Cerebellar nuclear complex (tissue), 1 donor: ENCODE measurements at places on chromosomes 12 and 14.
A peak's percentile ranks its signal among the peaks of the same experiment; 100 is the strongest.

DNA sequence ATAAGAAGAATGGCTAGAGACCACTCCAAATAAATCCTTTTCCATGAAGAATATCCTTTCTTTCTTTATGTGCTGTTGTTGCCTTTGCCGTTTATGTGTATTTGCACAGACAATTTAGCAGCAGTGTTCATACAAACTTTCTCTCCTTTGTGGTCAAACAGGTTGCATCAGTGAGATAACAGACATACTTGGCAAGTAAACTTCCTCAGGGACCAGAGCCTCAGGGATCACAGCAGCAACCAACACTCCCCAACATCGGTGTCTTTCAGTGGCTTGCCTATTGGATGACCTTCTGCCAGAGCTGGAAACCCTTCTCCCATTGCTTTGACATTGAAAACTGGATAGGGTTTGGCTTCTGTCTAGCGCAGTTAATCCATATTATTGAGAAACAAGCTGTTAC is 252.2 kb downstream of the BTG1 start:
- DNase-seq = no peak

- no peak for DNase-seq
Measured at GRCh38 chr12:1766110-1766509, 54.3 kb upstream of the LRTM2 start.

- DNase-seq = no peak
Measured at GRCh38 chr14:60935319-60935718, 45.6 kb downstream of the TRMT5 start.

DNA sequence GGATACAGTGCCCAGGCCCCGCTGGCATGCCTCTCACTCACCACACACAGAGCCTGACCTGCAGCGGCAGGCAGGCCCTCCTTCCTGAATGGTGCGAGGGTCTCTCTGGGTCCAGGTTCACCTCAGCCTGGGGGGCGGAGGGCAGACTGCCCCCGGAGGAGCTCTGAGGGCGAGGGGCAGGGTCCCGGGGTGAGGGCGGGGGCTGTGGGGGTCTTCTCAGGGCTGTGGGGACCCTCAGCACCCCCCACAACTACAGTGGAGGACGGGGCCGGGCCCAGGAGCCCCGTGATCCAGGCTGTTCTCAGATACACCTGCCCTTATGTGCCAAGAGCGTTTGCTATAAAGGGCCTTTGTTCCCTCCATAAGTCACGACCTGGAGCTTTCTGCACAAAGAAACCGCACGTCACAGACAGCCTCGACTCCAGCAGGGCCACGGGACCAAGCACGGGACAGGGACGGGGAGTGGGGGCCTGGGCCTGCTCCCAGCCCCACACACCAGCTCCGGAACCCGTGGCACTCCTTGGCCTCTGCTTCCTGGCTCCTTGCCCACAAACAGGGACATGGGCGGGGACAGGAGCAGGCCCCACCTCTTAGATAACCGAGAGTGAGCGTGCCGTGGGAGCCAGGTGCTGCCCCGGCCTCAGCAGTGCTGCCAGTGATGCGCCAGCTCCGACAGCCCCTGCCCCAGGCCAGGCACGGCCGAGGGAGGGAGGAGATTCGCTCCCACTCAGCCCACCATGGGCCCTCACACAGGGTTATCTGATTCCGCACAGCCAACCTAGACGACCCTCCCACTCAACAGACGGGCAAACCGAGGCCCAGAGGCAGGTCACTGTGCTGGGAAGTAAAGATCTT is 101.9 kb downstream of the RFLNA start:
- no peak for DNase-seq

GRCh38 chr12:13947276-13947946 is 34.0 kb downstream of the GRIN2B start:
- no peak for DNase-seq

DNA sequence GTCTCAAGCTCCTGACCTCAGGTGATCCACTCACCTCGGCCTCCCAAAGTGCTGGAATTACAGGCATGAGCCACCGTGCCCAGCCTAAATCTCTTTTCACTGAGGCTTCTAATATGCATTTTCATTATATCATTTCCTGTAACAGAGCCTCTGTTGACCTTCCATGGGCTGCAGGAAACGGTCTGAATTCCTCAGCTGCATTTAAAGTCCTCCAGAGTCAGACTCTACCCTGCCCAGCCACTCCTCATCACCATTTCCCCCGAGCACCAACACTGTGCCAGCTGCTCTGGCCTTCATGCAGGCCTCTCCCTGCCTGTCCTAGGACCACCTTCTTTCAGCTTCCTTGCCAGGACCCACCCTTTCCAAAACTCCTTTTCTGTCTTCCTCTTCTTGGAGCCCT is 9.8 kb upstream of the NFKBIA start:
- DNase-seq = no peak

DNA sequence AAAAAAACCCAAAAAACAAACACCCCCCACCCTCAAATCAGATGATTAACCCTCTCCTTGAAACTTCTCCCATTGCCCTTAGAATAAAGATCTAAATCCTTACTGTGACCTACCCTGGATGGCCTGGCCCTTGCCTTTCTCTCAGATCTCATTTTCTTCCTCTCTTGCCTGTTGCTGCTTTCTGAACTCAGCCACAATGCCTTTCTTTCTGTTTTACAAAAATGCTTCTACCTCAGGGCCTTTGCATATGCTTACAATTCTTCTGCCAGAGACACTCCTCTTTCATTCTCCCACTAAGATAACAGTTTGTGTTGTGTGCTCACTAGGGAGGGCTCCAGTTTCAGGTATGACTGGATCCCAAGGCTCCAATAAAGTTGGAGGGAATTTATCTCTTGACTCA is 108.3 kb downstream of the PTPN11 start:
- no peak for DNase-seq

DNA sequence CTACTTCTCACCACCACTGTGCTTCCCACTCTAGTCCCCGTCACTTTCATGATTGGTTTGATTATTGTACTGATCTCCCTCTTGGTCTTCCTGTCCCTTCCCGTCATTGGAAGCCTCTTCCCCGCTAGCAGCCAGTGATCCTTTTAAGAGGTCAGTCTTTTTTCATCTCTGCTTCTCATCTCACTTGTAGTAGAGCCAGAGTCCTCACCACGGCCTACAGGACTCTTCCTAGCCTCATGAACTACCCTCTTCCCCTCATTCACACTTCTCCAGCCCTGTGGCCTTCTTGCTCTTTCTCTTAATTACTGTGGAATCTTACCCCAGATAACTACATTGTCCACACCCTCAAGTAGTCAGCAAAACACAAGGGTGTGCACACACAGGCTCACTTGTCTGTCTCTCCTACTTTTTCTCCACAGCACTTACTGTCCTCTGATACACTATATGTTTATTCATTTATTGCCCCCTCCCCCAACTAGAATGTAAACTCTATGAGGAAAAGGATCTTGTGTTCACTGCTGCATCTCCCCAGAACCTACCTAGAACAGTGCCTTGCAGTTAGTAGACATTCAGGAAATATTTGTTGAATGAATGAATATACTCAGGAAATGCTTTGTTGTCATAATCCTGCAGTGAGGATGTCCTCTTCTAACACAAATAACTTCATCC is 66.3 kb downstream of the CKB start:
- no peak for DNase-seq

DNA sequence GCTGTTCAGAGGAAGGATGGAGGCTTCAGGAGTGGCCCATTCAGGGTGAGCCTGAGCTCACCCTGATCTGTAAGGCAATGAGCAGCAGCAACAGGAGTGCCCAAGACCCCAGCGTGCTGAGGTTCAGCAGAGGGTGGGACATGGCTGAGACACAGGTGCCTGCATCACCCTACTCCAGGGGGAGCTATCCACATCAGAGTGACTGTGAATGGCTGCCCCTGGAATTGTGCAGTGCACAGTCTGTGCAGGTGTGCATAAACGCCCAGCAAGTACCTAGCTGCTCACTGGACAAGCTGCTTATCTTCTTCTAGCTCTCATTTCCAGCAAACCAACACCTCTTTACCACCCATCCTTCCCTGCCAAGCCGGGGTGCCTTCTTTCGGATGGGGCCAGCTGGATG is 140.6 kb upstream of the PRMT8 start:
- DNase-seq = no peak

DNA sequence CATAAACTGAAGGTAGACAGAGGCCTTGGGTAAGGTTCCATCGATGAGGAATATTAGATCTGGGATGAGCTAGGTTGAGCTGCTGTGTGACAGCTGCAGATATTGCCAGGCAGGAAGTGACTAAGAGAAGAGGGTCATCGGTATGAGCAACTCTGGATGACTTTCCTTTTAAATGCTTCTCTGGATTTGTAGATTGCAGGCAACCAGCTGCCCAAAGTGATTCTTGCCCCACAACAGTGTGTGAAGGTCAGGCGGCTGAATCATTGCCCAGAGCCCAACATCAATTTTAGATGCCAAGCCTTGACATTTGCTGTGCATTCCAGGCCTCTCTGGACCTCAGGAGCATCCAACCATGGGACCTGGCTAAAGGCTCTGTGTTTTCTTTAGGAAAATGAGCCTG is 255.9 kb downstream of the DPF3 start:
- no peak for DNase-seq

GRCh38 chr14:29749829-29750228 is 177.8 kb downstream of the PRKD1 start:
- no peak for DNase-seq

GRCh38 chr12:54128416-54128815 is 60.4 kb downstream of the SMUG1 start:
- DNase-seq = no peak

DNA sequence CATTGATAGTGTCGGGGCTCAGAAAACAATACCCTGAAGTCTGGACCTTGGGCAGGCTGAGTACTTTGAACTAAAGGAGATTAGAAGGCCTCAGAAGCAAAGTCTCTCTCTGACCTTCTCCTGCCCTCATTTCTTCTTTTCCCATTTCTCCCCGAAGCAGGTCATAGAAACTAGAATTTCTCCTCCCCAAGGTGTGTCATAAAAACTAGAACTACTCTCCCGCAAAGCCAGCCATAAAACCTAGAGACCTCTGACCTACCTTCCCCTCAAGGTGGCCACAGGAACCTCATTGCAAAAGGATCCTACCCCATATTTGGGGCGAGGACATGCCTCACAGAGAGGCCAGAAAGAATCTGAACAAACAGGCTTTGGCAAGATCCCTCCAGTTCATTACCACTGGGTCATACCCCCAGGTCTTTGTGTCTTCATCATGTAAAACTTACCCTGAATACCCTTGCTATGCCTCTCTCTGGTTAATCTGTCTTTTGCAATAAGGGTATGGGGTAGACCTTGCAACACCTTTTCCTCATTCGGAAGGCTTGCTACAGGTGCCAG is 64.7 kb upstream of the ZFP36L1 start:
- no peak for DNase-seq

DNA sequence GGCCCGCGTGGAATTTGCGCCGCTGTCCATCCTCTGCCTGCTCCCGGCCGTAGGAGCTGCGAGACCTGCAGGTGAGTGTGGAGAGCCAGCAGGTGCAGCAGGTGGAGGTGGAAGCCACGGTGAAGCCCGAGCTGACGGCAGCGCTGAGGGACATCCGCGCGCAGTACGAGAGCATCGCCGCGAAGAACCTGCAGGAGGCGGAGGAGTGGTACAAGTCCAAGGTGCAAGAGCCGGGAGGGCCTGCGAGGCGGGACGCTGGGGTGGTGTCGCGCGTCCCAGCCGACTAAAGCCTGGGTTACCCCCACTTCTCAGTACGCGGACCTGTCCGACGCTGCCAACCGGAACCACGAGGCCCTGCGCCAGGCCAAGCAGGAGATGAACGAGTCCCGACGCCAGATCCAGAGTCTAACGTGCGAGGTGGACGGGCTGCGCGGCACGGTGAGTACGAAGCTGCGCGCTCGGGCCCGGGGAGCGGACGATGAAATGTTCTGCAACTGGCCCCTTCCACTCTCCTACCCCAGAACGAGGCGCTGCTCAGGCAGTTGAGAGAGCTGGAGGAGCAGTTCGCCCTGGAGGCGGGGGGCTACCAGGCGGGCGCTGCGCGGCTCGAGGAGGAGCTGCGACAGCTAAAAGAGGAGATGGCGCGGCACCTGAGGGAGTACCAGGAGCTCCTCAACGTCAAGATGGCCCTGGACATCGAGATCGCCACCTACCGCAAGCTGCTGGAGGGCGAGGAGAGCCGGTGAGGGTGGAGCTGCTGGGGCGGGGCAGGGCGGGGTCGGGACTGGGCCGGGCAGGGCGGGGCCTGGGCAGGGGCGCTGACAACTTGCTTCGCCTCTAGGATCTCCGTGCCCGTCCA is 2.1 kb downstream of the PRPH start:
- DNase-seq = no peak

- DNase-seq = no peak
Measured at GRCh38 chr12:19026034-19026433, 103.5 kb upstream of the PLEKHA5 start.

- no peak for DNase-seq
Measured at GRCh38 chr14:31582836-31583452, 21.7 kb downstream of the NUBPL start.

- peak; percentile 49 for DNase-seq
Measured at GRCh38 chr12:117165342-117165741, 24.9 kb downstream of the FBXO21 start.

- no peak for DNase-seq
Measured at GRCh38 chr12:45350861-45351260, 135.0 kb downstream of the ANO6 start.

- no peak for DNase-seq
Measured at GRCh38 chr12:51896236-51896635, 8.3 kb downstream of the ANKRD33 start.

- no peak for DNase-seq
Measured at GRCh38 chr14:103518422-103519042, 4.1 kb downstream of the CKB start.

DNA sequence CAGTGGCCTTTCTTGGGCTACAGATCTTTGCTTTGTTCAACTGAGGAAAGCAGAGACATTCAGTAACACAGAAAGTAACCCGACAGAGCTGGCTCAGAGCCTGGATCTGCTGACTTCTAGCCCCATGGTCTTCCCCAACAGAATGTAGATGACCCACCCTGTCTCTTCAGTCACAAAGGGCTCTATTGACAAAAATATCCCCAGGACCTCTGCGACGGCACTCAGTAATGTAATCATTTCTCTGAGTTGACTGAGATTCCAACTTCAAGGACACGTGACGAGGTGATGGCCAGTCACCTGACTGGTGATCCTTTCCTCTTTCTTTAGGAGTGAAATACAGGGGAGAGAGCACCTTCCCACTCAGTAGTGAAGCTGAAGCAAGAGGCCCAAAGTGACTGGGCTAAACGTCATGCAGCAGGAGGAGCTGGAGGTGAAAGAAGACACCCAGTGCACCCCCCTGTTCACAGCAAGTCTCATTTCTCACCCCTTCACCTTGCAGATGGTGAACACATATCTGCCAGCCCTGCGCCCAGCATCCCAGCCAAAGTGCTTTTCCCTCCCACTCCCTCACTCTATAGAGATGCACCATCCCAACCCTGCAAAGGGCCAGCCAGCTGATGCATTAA is 179.2 kb upstream of the EGLN3 start:
- no peak for DNase-seq

GRCh38 chr14:33370426-33370825 is 431.7 kb downstream of the NPAS3 start:
- DNase-seq = no peak
